ENCODE measurements at places on chromosomes 2 and 18.

DNA sequence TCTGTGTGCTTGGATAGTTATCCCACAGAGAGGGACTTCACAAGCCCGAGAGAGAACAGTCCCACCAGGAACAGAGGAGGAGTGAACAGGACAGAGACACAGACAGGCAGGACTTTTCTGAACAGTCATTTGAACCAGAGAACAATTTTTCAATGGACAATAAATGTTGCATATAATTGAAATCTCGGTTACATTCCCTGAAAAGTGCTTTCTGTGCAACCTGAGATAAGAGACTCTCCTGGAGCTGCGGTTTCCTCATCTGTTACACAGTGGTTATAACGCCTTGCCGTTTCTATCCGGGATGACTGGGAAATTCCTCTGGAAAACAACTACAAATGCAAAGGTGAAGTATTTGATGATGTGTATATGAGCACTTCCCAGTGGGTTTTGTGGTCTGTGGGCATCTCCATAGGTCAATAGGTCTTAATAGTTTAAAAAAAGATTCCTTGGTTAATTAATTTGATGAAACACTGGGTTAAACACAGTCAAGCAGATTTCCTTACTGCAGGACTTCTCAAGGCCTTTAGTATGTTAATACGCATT, 87.2 kb upstream of the HPCAL1 start:
- no peak for DNase-seq

DNA sequence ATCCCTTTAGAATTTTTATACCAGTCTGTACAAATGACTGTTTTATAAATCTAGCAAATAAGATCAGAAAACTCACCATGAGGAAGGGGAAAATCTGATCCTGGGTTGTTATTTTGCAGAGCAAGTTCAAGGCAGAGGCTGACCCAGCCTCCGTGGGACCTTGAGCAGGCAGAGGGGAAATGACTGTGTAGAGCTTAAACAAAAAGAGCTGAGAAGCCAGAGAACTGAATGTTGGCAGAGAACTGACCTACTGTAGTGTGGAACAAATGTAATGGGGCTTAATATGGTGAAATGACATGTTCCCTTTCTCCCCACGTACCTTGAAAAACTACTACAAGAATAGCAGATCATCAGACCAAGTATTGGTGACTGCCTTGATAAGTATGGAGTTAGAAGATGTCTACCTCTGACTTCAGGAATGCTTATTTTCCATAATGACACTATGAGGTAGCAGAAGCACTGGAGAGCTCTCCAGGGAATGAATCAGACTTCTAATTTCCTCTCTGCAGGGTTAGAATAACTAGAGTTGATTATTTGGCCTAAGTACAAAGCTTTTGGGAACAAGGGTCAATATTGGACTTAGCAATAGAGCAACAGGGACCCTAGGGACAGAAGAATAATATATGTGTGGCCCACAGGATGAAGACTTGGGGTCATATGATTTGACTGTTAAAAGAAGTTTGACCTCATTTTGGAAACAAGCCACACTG, 304.4 kb downstream of the CCDC178 start:
- no peak for DNase-seq

DNA sequence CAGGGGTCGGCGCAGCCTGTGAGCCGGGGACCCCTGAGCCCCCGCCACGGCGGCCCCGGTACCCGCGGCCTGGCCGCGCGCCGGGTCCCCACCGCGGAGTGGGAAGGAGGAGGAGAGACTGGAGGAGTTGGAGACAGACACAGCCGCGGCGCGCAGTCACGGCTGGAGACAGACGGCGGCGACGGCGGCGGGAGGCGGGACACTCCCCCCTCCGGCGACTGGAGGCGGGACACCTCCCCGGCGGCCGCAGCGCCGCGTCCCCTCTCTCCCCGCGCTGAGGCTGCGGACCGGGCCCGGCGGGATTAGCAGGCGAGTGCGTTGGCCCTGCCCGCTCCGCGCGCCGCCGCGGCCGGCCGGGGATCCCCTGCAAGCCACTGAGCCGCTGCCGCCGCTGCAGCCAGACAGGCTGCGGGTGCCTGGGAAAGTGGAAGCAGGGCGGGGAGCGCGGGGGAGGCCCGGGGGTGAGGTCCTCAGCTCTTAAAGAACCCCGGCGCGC, 1.0 kb upstream of the LDLRAD4 start:
- DNase-seq = peak; percentile 36

DNA sequence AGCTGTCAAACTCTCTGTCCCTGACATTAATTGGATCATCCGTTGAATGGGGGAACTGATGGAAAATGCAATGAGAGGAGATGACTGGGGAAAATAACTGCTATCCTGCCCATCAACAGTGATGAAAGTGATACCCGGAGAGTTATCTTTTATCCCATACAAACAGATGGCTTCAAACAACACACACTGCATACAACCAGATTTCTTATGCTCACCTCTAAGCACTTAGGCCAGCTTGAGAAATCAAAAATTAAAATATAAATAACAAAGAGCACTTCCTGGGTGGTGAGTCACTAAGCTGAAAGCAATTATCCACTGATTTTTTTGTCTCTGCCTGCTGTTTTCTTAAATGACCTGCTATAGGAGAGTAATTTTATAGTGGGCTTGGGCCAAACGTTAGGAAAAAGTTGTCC, 237.6 kb upstream of the RGPD4 start:
- DNase-seq = no peak

- no peak for DNase-seq
Measured at GRCh38 chr2:231152800-231153557, 28.1 kb upstream of the HTR2B start.

DNA sequence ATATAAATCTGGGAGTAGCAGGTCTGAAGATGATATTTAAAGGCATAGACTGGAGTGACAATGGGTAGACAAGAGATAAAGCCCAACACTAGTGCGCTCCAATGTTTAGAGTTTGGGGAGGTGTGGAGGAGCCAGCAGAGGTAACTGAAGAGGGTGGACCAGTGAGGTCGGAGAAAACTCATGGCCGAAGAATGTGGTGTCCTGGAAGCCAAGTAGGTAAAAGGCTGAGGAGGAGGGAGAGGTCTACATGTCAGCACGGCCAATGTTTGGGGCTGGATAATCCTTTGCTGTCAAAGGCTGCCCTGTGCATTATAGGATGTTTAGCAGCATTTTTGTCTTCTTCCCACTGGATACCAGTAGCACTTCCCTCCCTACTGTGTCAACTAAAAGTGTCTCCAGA, 78.8 kb upstream of the KCNE4 start:
- no peak for DNase-seq

DNA sequence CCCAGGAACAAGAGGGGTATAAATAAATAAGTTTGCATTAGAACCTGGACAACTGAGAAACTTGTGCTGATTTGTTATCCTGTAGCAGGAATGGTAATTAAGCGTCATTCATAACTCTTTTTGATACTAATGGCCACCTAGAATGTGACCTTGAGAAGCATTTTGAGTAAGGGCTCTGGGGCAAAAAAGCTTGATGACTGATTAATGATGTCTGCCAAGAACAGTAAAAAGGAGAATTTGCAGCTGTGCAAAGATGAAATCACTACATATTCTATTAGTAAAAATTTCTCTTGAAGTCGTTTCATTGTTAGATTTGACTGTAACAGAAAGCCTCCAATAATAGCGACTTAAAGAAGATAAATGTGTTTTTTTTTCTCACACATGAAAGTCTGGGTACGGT, 157.7 kb downstream of the PRKCE start:
- no peak for DNase-seq

- no peak for DNase-seq
Measured at GRCh38 chr2:43368483-43369385, 142.3 kb upstream of the ZFP36L2 start.

DNA sequence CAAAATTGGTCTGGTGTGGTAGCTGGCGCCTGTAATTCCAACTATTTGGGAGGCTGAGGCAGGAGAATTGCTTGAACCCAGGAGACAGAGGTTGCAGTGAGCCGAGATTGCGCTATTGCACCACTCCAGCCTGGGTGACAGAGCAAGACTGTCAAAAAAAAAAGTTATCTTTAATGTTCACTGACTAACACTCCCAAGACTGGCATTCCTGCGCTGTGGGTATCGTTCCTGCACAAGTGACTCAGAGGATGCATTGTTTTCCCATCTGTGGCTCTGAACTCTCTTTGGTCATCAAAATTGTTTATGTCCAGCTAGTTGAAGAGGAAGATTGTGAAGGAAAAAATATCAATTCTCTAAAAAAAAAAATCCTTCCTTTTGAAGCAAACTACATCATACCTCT, 539.0 kb downstream of the SOX11 start:
- DNase-seq = no peak

DNA sequence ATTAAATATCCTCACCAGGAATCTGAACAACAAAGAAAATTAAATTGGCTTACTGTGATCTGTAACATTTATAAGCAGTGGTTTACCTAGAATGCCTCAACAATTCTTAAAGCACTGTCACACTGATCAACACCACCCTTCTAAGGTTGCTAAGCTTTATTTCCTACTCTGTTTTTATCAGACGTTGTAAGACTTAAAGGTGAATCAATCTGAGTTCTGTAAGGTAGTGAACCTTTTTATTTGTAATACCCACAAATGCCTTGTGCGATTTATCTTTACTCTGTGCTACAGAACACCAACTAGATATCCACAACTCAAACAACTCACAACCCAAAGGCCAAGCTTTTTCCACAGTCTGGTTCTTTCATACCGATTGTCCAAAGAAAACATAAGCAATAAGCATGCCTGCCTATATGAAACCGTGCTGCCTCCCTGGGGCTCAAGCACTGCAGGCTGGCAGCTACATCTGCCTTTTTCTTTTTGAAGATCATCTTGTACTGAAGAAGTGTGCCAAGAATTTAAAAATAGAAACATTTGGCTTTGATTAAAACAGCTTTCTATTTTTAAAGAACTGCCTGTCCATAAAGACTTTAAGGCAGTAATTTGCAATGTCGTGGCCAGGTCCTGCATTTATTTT, 490.7 kb downstream of the NUP35 start:
- no peak for DNase-seq

DNA sequence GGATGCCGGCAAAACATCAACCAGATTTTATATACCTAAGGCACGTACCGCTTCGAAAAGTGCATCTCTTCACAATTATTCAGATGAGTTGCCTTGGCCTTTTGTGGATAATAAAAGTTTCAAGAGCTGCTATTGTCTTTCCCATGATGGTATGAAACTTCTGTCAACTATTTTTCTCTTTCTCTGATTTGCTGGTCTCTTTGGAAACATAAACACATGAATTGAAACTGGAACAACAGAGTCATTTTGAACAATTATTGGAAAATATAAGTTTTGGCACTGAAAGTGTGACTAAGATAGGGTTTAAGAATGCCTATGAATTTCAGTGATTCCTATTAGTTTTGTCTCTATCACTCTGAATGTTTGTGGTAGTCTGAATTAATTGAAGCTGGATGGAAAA, 109.9 kb downstream of the DPP4 start:
- DNase-seq = no peak

DNA sequence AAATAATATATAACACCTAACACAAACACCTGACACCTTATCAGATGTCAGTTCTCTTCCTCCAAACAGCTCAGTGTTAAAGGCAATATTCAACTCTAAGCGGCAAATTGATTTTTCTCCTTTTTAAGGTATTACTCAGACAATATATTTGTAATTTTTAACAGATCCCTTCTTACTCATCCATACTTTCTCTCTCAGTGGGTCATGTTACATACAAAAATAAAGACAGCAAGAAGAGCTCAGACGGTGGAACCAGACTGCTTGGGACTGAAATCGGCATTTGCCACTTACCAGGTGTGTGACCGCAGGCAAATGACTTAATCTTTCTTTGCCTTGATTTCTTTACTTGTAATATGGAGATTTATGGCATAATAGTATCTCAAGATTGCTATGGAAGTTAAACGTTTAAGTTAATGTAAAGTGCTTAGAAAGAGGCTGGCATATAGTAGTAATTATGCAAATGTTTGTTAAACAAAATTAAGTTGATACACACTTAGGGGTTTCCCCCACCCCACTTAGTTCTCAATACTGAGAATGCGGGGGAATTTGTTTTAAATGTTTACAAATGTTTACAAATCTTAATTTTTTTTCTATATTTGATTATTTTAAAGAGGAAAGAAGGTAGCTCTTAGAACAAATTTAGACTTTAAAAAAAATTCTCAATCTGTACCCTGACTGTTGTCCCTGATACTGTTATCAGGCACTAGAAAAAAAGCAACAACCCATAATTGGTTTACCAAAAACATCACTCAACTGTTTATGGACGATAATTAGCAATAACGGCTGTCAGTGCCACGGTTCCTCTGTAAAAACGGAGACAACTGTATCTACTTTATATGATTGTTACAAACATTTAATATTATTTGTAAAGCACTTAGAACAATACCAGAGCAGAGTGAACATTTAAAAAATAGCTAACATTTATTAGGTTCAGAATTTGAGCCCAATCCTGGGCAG, 25.6 kb downstream of the MAP3K2 start:
- no peak for DNase-seq

- no peak for DNase-seq
Measured at GRCh38 chr2:17600556-17601204, 60.2 kb downstream of the VSNL1 start.

DNA sequence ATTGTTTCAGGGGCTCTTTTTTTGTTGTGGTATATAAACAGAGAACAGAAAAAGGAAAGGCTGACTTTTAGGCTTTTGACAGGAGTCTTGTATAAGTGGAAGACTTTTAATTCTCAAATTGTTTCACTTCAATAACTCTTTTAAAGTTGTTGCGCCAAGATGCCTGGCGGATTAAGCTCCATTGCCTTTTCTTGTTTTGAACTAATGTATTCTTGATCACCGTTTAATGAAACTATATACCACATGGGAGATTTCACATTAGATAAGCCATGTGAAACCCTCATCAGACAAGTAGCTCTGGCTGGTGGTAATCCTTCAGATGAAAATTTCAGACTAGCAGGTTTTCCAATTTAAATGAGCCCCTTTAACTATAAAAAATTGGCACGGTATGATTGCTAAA, 257.4 kb downstream of the CCDC178 start:
- DNase-seq = no peak

DNA sequence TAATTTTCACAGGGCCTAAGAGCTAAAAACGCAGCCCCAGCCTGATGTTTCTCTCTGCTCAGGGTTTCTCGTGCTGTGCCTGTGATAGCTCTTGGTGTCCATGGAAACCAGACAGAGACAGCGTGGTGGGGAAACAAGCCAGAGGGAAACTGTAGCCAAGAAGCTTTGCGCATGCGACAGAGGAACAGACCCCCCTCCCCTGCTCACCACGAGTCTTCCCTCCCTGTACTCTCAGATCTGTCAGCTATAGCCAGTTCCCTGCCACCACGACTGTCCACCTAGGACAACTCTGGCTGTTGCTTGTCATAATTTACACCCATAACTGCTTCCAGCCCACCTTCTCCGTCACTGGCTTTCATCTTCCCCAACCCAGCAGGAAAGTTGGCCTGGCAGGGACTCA, 13.2 kb upstream of the DNAJC27 start:
- DNase-seq = no peak

- DNase-seq = no peak
Measured at GRCh38 chr2:189873696-189874095, 89.4 kb downstream of the PMS1 start.

- no peak for DNase-seq
Measured at GRCh38 chr18:38025433-38026038, 459.9 kb upstream of the CELF4 start.

GRCh38 chr2:147293991-147294824, 550.6 kb upstream of the ACVR2A start:
- DNase-seq = no peak
